ENCODE measurements at places on chromosomes 4 and X. TPM values are rescaled to one million over a fixed set of nuclear protein-coding genes. Genes with fewer than 3 reads are reported as not detected.

Gene POU3F4
- total RNA-seq, result not detected

DNA sequence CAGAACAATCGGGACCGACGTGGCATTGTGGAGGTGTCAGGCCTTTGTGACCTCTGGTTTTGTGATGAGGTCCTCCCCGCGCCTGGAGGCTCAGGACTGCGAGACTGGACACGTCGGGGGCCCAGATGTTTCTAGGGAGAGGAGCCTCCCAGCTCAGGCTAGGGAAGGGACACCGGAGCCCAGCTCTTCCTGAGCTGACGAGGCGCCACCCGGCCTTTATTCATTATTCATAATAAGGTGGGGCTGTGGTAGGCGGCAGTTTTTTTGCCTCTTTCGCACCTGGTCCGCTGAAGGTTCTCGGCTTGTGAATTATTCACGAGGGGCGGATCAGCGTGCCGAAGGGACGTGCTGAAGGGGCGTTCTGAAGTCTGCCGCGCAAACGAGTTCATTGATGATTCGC is 2.3 kb upstream of the UBA1 start:
- DNase-seq, result peak; percentile 14

DNA sequence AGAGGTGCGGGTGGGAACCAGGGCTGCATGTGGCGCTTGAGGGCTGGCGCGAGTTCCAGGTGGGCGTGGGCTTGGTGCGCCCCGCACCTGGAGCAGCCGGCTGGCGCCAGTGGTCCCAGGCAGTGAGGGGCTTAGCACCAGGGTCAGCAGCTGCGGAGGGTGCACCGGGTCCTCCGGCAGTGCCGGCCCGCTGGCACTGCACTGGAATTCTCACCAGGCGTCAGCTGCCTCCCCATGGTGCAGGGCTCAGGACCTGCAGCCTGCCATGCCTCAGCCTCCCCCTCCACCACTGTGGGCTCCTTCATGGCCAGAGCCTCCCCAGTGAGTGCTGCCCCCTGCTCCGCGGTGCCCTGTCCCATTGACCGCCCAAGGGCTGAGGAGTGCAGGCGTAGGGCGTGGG is 174.0 kb downstream of the ADAM29 start:
- no peak for DNase-seq

- DNase-seq, result no peak
Observed at GRCh38 chrX:105973387-105973739, 65.2 kb downstream of the SERPINA7 start.

DNA sequence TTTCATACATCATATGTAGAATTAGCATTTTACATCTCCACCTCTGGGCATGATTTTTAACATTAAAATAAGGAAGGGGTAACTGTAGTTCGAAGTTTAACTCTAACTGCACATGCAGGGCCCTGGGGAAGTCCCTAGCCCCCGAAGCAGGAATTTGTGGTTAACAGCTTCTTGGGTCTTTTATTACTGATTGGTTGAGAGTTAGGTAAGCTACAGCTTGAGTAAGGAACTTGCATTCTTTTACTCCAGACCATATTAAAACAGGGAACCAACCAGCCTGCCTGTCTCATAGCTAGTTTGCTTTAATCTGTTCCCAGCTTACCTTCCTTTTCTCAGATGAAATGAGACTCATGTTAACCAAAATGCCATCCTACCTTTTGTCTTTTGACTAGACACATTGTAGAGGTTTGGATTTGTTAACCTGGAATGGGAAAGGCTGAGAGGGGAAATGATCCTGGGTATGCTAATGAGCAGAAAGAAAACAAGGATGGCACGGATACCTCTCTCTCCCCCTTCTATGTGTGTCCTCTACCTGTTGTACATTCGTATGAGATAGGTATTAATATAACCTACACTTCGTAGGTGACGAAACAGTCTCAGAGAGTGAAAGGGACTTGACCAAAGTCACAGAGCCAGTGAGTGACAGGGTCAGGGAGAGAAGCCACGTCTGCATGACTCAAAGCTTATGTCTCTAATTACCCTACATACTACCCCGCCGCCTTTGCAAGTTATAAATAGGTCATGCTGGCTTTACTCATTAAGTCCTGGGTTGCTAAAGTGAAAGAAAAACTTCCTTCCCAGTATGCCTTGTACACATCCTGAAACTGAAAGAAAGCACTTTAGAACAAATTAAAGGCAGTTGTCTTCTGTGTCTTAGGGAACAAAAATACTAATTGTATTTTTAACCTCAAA is 119.5 kb upstream of the AFF2 start:
- DNase-seq, result no peak

GRCh38 chr4:8637456-8637984 is 45.0 kb downstream of the CPZ start:
- DNase-seq, result no peak

Gene PDE6B
- total RNA-seq, result 7.5 TPM

DNA sequence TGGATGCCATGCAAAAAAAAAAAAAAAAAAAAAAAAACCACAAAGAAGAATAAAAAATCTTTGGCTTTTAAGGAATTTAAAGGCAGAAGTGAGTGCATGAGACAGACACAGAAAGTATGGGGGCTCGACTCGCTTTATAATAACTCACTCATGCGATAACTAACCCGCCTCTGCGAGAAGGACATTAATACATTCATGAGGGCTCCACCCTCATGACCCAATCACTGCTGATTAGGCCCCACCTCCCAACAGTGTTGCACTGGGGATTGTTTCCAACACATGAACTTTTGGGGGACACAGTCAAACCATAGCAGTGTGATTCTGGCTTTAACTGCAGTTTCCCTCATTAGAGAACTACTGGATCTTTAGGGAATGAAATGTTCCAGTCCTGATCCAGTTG is 78.1 kb downstream of the QDPR start:
- DNase-seq, result no peak

DNA sequence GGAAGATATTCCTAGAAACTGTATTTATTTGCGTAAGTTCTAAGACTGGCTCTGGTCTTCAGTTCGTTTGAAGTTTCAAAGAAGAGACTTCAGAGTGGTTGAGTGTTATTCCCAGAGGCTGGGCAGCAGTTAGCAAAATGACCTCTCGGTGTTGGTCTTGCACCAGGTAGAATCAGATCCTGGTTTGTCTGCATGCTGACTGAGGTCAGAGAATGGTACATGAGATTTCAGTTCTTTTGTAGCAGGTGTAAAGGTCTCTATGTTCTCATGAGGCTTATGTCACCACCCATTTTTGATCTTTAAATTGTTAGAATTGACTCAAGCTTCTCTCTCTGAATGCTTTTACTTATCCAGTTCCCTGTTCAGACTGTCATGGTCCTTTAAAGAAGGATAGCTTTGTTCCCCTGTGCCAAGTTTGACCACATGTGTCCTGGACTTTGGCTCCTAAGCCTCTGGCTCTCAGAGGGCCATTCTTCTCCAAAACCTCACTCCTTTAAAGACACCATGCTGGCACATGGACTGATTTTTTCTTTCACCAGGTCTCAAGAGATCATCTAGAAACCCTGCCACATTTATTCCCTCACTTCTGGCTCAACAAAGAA is 355.8 kb upstream of the BOD1L1 start:
- DNase-seq, result no peak

Gene GLRA2
- not detected for total RNA-seq

GRCh38 chrX:63743596-63743995 is 41.4 kb downstream of the ARHGEF9 start:
- DNase-seq, result no peak

Gene ADH4
- not detected for total RNA-seq

GRCh38 chr4:100609810-100610209 is 92.0 kb upstream of the EMCN start:
- no peak for DNase-seq

- DNase-seq, result no peak
Observed at GRCh38 chrX:12799118-12799517, 7.9 kb downstream of the PRPS2 start.

Gene CSAG2
- not detected for total RNA-seq

GRCh38 chr4:104593019-104593418 is 98.3 kb upstream of the CXXC4 start:
- DNase-seq, result no peak

Gene FAM47A
- not detected for total RNA-seq

All from dermis blood vessel endothelial cell (primary cell).